ENCODE measurements at places on chromosomes 13 and 19.

GRCh38 chr19:53394522-53394973, 401 bp upstream of the ZNF765 start:
- DNase-seq, result peak; percentile 18

DNA sequence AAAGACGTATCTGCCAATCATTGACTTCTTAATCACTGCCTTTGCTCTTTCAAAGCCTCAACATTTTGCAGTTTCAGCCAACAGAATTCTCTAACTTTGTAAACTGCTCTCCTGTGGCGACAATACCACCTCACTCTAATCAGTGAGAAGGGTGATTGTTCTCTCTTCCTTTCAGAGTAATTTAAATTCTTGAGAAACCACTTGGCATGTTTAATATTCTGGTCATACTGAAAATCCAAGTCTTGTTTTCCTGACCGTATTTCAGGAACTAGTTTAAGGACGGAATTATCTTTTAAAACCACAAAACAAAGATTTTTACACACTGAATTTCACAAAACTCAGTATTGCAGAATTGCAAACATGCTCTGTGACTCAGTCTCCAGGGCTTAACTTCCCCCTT, 5.2 kb upstream of the CDC16 start:
- DNase-seq, result no peak

DNA sequence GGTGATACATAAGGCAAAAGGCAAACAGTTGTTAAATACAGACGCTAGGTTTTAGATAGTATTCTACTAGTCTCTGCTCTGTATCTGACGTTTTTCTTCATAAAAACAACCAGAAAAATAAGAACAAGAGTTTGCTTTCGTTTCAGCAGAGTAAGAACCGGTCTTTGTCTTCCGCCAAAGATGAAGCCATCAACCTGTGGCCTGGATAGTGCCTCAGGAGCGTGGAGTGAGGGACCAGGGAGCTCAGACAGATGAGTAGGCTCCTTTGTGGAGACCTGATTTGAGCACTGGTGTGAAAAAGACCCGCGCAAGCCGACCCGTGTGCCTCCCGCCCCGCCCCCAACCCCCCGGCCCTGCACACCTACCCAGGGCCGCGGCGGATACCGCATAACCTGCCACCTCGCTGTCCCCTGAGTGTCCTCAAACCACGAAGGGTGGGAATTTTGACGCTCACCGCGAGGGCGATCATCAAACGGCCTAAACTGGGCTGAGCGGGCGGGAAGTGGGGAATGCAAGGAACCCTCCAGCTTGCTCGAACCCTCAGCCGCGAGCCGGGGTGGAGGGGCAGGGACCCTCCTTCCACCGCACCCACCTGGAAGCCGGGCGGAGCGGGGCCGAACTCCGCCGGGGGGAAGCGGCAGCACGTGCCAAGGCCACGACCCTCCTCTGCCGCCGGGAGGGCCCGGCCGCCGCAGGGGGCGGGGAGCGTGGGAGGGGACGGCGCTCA, 866 bp upstream of the LMO7 start:
- no peak for DNase-seq

DNA sequence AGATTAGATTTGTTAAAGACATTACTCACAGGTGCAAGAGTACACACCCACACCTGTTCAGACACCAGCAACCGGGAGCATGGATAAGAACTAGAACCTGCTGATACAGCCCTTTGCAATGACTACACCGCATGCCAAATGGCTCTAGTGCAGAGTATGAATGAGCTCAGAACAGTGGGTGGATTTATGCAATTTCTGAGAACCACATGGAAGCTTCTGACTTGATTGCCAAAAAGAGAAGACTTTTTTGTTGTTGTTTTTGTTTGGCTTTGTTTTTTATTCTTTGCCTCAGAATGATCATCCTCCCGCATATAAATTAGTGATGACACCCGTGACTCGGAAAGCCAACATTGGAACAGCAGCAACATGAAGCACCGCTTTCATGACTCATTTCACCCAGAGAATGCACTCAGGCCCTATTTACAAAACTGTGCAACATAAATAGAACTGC, 77.4 kb upstream of the LRCH1 start:
- no peak for DNase-seq

- DNase-seq, result no peak
Observed at GRCh38 chr19:7705387-7706187, 3.7 kb upstream of the FCER2 start.

DNA sequence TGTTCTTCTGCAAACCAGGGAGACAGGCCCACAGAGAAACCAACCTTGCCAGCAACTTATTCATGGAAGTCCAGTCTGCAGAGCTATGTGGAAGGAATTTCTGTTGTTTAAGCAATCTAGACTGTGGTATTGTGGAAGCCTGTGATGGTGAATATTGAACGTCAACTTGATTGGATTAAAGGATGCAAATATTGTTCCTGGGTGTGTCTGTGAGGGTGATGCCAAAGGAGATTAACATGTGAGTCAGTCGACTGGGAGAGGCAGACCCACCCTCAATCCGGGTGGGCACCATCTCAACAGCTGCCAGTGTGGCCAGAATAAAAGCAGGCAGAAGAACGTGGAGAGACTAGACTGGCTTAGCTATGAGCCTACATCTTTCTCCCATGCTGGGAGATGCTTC, 606.0 kb downstream of the EFNB2 start:
- no peak for DNase-seq

GRCh38 chr13:113299951-113300350, 2.9 kb downstream of the LAMP1 start:
- no peak for DNase-seq

DNA sequence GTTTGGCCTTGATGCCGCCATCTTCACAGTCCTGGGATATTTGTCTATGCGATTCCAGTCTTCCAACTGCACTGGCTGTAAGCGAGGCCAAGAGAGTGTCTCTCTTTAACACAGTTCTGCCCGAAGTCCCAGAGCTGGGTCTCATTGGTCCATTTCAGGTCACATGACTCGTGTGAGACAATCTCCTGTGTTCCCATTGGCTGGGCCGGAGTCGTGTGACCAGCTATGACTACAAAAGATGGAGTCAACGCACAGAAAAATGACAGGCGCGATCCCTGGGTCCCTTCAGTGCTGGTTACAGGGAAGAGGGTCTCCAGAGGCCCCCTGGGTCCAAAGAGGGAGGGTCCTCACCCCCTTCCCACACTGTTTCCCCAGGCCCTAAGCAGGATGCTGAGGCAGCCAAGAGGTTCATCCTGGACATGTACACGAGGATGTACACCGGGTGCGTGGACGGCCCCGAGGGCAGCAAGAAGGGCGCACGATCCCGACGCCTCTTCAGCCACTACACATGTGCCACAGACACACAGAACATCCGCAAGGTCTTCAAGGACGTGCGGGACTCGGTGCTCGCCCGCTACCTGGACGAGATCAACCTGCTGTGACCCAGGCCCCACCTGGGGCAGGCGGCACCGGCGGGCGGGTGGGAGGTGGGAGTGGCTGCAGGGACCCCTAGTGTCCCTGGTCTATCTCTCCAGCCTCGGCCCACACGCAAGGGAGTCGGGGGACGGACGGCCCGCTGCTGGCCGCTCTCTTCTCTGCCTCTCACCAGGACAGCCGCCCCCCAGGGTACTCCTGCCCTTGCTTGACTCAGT, 15.9 kb upstream of the S1PR4 start:
- DNase-seq, result no peak

DNA sequence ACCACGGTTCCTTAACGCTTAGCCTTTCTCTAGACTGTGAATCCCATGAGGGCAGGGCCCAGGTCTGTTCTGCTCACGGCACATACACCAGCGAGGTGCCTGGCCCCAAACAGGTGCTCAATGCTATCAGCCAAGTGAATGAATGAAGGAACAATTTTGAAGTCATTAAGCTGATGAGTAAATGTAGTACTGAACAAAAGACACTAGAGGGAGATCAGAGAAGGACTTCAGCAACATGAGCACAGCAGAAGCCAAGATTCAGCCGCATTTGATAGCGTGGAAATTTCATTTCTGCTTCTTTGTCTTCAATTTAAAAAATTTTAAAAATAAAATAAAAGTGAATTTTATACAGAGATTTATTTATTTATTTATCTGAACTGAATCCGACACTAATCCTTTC, 20.1 kb upstream of the MYO16 start:
- no peak for DNase-seq

GRCh38 chr19:20334760-20335159, 167.7 kb downstream of the ZNF486 start:
- DNase-seq, result no peak

DNA sequence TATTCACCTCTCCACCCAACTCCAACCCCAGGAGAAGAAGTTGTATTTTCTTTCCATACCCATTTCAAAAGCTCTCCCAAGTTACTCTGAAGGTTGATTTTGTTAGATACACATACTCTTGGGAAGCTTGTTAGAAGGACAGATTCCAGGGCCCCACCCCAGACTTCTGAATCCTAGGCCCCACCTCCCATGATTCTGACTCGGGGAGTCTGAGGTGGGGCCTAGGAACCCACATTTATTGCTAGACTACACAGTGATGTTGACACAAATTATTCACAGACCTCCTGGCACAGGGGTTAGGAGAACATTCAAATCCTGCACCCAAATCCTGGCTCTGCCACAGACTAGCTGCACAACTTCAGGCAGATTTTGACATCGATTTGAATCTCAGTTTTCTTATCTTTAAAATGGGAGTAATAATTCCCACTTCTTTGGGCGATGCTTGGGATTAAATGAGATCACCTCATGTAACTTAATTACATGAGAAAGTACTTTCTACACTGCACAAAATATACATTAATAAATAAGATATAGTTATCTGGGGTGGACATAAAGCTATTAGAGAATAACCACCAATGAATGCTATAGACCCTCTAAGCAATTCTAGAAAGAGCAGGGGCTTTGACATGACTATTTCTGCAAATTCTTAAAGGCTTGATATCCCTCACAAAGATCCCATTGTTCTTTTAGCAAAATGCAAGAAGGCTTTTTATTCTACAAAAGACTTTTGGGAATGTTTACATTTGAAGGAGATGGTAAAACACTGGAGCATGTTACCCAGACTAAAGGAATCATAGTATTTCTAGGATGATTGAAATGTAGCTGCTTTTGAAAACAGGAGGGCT, 18.0 kb downstream of the MBNL2 start:
- DNase-seq, result no peak

DNA sequence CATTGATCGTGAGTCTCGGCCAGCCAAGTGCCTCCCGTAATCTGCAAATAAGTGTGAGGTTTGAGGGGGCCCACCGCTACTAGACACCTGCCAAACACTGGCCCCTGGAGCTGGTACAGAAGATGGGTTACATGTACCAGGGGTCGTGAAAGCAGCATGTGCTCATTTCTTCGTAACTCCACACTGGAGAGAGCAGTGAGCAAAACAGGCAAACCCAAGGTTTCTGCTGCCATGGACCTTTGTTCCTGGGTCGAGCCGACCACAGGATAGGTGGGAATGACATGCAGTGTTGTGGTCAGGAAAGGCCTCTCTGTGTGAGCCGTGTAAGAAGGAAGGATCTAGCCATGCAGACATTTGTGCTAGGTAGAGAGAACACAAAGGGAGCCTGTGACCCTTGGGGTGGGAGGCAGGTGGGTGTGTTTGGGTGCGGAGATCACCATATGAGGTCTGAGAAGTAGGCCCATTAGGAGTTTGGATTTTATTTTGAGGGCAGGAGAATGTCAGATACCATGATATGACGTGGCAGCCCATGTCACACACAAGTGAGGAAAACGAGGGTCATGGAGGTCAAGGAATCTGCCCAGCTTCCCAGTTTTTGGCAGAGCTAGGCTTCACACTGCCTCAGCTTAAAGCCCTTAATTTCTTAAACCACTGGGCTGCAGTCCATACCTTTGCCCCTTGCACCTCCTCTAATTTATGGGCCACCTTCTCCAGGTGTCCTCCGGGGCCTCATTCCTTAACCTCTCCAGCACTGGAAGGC, 919 bp downstream of the GTF3A start:
- DNase-seq, result no peak

DNA sequence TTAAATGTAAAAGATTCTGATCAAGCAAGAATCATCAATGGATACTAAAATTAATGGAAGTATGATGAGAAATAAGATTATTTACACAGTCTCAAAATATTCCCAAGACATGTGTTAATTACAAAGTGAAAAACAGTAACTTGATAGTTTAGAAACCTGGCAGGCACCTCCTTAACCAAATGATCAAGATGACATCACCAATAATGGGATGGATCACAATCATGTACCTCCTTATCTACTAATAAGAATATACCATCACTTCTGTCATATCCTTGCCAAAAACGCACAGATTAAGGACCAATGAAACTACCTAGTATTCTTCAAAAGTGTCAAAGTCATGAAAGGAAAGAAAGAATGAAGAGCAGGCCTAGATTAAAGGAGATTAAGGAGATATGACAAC, 30.0 kb downstream of the TSC22D1 start:
- no peak for DNase-seq

DNA sequence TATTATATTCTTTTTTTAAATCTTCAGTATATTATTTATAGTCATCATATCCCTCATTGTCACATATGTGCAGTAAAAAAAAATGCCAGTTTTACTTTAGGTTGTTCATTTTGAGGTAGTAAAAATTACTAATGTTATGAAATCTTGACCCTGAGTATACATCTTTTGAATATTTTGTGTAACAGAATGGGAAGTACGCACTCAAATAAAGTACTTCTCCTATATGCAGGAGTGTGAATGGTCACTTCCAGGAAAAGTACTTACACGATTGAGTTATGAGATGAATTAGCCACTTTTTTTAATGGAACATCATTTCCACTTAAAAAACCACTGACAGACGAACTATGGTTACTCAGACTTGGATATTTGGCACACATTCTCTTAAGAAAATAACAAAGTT, 58.5 kb downstream of the C13orf42 start:
- DNase-seq, result no peak

GRCh38 chr13:30615866-30616541, 1.7 kb upstream of the USPL1 start:
- no peak for DNase-seq

GRCh38 chr13:107864543-107865317, 350.6 kb downstream of the LIG4 start:
- DNase-seq, result no peak

DNA sequence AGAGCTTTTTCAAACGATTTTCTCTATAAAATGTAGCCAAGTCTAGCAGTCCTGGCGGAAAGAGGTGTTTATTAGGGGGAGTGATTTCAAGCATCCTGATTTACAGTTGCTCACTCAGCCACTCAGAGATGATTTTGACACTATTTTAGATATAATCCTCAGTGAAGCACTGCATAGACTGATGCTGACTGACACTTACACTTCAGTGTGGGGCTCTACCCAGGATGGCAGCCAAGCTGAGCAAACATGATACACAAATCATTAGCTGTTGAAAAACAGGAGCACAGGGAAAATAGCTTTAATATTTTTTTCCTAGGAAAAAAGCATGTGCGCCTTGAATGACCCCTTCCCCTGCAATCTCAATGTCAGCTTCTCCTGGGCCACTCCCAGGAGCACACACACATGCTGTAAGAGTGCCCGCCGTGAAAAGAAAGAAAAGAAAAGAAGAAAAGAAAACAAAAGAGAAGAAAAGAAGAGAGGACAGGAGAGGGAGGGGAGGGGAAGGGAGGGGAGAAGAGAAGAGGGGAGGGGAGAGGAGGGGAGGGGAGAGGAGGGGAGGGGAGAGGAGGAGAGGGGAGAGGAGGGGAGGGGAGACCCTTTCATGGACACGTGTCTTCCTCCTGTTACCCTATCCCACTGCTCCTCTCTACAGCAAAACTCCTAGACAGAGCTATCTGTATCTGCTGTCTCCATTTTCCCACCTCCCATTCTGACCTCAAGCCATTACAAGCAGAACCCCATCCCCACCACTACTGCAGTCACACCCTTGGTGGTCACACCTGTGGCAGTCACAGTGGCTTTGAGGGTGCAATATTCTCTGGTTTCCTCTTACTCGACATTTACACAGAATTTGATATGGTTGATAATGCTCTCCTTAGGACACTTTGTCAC, 36.4 kb downstream of the RCBTB2 start:
- no peak for DNase-seq

GRCh38 chr13:113489549-113490495, 689 bp downstream of the DCUN1D2 start:
- DNase-seq, result no peak
